ENCODE measurements at places on chromosomes 1 and 21.

- no peak for DNase-seq
Observed at GRCh38 chr21:45475797-45476570, 66.3 kb downstream of the SLC19A1 start.

DNA sequence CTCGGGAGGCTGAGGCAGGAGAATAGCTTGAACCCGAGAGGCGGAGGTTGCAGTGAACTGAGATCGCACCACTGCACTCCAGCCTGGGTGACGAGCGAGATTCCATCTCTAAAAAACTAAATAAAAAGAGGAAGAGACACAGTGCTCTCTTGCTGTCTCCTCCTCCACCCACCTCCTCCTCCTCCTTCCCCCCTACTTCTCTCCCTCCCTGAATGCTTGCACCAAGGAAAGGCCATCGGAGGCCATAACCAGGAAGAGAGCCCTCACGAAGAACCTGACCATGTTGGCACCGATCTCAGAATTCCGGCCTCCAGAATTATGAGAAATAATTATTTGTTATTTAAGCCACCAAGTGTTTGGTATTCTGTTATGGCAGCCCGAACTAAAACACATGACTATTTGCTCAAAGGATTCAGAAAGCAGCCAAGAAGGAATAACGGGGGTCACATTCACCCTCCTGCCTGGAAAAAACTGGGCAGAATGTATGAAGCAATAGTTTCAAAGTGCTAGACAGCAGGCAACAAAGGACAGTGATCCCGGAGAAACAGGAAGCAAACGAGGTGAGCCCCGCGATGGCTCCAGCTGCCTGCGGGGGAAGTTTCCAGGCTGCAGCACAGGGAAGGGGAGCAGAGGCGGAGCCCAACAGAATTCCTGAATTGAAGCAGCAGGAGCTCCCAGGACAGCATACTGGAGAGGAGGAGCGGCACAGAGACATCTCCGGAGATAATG lies 35.8 kb downstream of the LDLRAD1 start:
- peak; percentile 46 for DNase-seq

DNA sequence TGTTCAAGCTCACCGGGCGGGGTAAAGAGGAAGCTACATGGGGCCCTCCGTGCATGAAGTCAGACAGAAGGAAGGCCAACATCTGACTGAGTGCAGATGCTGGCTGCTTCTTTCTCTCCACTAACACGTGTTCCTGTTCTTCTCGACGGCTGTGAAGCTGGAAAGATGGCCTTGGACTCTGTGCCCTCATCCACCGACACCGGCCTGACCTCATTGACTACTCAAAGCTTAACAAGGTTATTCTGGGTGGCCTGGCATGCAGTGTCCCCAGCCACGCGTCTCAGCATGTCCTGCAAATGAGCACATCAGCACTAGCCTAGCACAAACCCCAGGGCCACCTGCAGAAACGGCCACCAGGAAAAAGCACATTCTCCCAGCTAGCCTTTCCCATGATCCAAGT lies 41.2 kb downstream of the ACTN2 start:
- no peak for DNase-seq

DNA sequence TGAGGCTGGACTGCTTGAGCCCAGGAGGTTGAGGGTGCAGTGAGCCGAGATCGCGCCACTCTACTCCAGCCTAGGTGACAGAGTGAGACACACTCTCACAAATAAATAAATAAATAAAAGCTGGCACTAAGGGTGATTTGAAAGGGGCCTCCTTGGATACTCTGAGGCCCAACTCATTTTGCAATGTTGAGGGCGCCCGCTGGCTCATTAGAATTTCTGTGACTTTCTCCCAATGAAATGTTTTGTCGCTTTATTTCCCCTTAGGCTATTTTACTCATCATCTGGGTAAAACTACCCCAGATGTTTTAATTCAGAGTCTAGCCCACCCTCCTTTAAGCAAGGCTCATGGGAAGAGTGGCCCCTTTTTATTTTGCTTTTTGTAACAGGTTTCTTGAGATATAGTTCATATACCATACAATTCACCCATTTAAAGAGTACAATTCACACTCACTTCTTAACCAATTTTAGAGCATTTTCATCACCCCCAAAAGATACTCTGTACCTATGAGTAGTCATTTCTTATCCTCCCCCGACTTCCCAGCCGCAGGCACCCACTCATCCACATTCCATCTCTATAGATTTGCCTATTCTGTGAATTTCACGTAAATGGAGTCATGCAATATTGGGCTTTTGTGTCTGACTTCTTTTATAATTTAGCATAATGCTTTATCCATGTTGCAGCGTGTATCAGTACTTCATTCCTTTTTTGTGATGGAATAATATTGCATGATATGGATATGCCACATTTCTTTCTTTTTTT lies 259.1 kb downstream of the KAZN start:
- DNase-seq = no peak

DNA sequence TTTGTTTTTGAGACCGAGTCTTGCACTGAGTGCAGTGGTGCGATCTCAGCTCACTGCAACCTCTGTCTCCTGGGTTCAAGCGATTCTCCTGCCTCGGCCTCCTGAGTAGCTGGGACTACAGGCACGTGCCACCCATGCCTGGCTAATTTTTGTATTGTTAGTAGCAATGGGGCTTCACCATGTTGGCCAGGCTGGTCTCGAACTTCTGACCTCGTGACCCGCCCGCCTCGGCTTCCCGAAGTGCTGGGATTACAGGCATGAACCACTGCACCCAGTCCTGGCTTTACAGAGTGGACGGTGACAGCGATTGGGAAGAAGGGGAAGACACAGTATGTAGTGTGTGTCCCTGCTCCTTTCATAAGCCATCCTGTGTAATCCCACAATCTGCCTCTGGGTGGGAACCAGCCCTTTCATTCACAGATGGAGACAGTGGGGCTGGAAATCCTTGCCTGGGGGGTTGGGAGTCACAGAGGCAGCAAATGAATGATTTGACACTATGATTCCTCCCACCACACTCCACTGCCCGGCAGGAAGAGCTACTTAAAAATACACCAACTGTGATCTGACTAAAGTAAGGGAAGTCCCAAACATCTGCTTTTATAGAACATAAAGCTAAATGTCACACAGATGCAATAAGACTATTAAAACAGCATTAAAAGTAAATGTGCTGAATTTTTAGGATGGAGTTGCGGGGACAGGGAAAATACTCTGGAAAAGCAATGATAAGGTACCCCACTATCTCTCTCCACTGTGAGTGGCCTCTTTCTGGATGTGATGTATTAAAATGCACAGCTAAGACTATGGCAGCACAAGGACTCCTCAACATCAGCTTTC lies 4.5 kb downstream of the PARP1 start:
- DNase-seq = no peak

DNA sequence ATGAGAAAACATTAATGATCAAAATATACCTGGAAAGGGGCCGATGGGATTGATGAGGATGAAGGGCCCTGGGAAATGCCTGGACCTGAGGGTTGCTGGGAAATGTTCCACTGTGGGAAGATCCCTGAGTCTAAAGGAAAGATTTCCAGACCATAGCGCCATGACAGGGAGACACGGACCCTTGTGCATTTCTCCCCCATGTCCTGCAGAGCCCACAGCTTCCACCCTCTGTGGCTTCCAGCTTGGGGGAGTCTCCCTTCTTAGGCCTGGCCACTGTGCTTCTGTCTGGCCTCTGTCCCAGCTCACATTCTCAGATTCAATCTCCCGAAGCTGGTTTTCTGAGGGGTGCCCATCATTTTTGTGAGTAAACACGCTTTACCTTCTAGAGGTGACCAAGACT lies 1.0 kb upstream of the PRAMEF12 start:
- DNase-seq = no peak

- peak; percentile 67 for DNase-seq
Observed at GRCh38 chr1:64536836-64537490, 67.0 kb downstream of the CACHD1 start.

DNA sequence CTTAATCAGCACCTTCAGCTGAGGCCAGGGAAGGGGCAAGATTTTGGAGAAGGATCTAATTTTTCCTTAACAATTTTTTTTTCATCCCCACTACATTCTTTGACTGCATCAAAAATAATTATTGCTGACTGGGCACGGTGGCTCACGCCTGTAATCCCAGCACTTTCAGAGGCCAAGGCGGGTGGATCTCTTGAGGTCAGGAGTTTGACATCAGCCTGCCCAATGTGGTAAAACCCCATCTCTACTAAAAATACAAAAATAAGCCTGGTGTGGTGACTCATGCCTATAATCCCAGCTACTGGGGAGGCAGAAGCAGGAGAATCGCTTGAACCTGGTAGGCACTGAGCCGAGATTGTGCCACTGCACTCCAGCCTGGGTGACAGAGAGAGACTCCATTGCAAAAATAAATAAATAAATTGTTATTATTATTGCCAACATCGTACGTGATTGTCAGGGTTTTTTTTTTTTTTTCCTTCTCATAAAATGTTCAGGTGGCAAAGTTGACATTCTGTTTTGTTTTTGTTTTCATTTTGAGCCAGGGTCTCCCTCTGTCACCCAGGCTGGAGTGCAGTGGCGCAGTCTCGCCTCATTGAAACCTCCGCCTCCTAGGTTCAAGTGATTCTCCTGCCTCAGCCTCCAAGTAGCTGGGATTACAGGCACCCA lies 37.3 kb upstream of the MORC3 start:
- no peak for DNase-seq
